ENCODE measurements at places on chromosomes 3 and 15. TPM values are rescaled to one million over a fixed set of nuclear protein-coding genes. Genes with fewer than 3 reads are reported as not detected.

ACY1 gene
- 18.4 TPM for total RNA-seq

HEXA gene
- 111 TPM for total RNA-seq

NLGN1 gene
- total RNA-seq = not detected

FAH gene
- total RNA-seq = 43.6 TPM

USP13 gene
- total RNA-seq = 9.4 TPM

TTLL13 gene
- 0.45 TPM for total RNA-seq

ADAMTS7 gene
- total RNA-seq = 0.43 TPM

NEK11 gene
- total RNA-seq = 2.8 TPM

SAMD7 gene
- not detected for total RNA-seq

HTR3E gene
- total RNA-seq = not detected

NEO1 gene
- 8.3 TPM for total RNA-seq

SCAANT1 gene
- total RNA-seq = not detected

SNTN gene
- not detected for total RNA-seq

POPDC2 gene
- 2.4 TPM for total RNA-seq

DNA sequence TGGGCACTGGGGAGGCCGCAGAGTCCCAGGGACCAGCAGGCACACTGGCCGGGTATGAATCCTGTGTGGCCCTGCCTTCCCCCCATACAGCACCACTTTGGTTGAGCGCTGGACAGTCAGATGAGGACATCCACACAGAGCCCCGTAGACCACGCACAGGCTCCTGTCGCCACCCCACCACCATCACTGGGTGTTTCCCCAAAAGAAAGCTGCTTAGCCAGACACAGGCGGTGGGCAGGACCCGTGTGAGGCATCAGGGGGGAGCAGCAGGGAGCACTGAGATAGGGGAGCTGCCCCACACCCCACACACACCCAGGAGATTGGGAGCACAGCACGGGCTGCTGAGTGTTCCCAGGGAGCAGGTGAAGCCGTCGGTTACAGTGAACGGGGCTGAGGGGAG is 42.4 kb upstream of the SLC41A3 start:
- no peaks in the 10 kb centered on the region for H3K4me1 ChIP-seq
- DNase-seq = no peak
- no peaks in the 10 kb centered on the region for H3K27me3 ChIP-seq
- no peak overlapping the region for H3K4me3 ChIP-seq
- no peak overlapping the region for H3K27ac ChIP-seq

DNA sequence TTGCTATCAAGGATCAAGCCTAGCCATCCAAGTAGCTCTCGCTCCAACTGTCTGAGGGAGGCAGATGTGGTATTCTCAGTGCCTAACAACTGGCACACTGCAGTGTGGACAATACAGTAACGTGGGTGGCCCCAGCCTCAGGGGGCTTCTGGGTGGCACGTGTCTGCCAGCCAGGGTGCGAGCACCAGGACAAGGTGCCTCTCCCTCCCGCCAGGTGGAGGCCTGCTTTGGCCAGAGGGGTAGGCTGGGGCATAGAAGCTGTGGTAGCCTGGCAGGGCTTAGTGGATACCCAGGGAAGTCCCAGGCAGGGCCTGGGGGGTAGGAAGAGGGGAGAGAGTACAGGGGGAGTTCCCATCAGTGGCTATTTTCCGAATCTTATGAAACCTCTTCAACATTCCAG is 234.0 kb downstream of the PLCL2 start:
- no peak overlapping the region for H3K27ac ChIP-seq
- no peaks in the 10 kb centered on the region for H3K4me1 ChIP-seq
- H3K4me3 ChIP-seq = no peak overlapping the region
- H3K27me3 ChIP-seq = no peaks in the 10 kb centered on the region
- no peak for DNase-seq

GRCh38 chr15:43370310-43370974 is 401 bp downstream of the ZSCAN29 start:
- peaks cover 53% of the 10 kb centered on the region for H3K36me3 ChIP-seq
- H3K27me3 ChIP-seq = no peaks in the 10 kb centered on the region
- no peak for DNase-seq

GRCh38 chr15:66078929-66079275 is 174.6 kb downstream of the MEGF11 start:
- H3K4me1 ChIP-seq = no peaks in the 10 kb centered on the region
- H3K27me3 ChIP-seq = peaks cover 9% of the 10 kb centered on the region
- no peak overlapping the region for H3K4me3 ChIP-seq
- no peak for DNase-seq
- no peaks in the 10 kb centered on the region for H3K36me3 ChIP-seq
- no peak overlapping the region for H3K27ac ChIP-seq

DNA sequence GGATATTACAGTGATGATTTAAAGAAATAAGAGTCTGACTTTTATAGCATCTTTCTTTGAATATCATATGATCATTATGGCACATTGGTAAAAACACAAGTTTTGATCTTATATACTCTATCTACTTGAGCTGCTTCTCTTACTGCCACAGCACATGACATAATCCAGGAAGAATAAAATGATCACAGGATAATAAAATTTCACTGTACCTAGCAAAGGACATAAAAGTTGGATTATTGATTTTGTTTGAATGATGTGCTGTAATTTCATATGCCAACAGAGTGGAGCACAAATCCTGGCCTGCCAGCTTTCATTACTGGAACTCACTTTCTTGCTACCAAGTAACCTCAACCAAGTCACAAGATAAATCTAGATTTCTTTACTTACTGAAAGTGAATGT is 162.1 kb upstream of the NANOGP8 start:
- no peaks in the 10 kb centered on the region for H3K4me1 ChIP-seq
- H3K4me3 ChIP-seq = no peak overlapping the region
- no peaks in the 10 kb centered on the region for H3K36me3 ChIP-seq

- no peak overlapping the region for H3K27ac ChIP-seq
- peaks cover 4% of the 10 kb centered on the region for H3K36me3 ChIP-seq
- no peak overlapping the region for H3K4me3 ChIP-seq
- peaks cover 9% of the 10 kb centered on the region for H3K27me3 ChIP-seq
Observed at GRCh38 chr15:59222906-59223550, 16.4 kb downstream of the LDHAL6B start.

GRCh38 chr15:41558400-41559238 is at the start of gene TYRO3:
TSS of gene TYRO3 (plus strand) at chr15:41559212. CDS start at chr15:41559258, 46 bp downstream.
- peak; percentile 72 for DNase-seq
- peaks cover 43% of the 10 kb centered on the region for H3K27me3 ChIP-seq
- peaks cover 27% of the 10 kb centered on the region for H3K4me1 ChIP-seq
- H3K36me3 ChIP-seq = no peaks in the 10 kb centered on the region

- H3K27me3 ChIP-seq = no peaks in the 10 kb centered on the region
- peaks cover 7% of the 10 kb centered on the region for H3K4me1 ChIP-seq
Observed at GRCh38 chr3:187112934-187113793, 26.1 kb downstream of the RPL39L start.

GRCh38 chr3:141243271-141243707 is 11.7 kb downstream of the PXYLP1 start:
- no peak overlapping the region for H3K4me3 ChIP-seq
- H3K36me3 ChIP-seq = peaks cover 27% of the 10 kb centered on the region
- H3K27ac ChIP-seq = peak overlapping the region; percentile 32
- no peaks in the 10 kb centered on the region for H3K27me3 ChIP-seq
- H3K4me1 ChIP-seq = peaks cover 36% of the 10 kb centered on the region

DNA sequence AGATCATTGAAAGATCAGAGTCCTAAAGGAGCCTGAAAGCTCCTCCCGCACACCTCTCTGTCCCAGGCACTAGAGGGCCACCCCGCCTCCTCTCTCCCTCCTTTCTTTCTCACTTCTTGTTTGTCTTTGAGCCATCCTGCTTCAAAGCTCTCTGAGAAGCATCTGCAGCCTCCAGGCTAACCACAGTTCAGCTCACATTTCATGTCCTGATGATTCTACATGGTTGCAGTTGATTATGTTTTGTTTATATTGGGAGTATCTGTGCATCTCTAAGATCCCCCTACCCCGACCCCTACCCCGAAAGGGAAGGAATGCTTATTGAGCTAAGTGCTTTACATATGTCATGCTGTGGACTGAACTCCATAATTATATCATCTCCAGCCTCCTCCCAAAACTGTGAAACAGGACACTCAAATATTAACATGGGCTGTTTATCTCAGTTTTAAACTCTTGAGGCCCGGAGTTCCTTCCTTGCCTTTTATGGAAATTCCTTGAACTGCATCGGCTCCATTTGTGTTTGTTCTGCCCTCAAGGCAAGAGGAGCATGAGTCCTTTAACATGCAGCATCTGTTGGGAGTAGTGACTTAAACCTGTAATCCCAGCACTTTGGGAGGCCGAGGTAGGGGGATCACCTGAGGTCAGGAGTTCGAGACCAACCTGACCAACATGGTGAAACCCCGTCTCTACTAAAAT is 30.9 kb downstream of the MGLL start:
- no peak for DNase-seq
- H3K4me1 ChIP-seq = no peaks in the 10 kb centered on the region
- H3K4me3 ChIP-seq = no peak overlapping the region

- no peaks in the 10 kb centered on the region for H3K36me3 ChIP-seq
- H3K27me3 ChIP-seq = peaks cover 2% of the 10 kb centered on the region
- H3K4me3 ChIP-seq = no peak overlapping the region
- DNase-seq = no peak
- H3K4me1 ChIP-seq = no peaks in the 10 kb centered on the region
Observed at GRCh38 chr3:100682854-100683760, 26.2 kb upstream of the TFG start.

GRCh38 chr15:93089727-93090305 is 805 bp upstream of the RGMA start:
- H3K4me3 ChIP-seq = no peak overlapping the region
- peaks cover 58% of the 10 kb centered on the region for H3K27me3 ChIP-seq
- no peak for DNase-seq
- H3K4me1 ChIP-seq = peaks cover 14% of the 10 kb centered on the region
- no peaks in the 10 kb centered on the region for H3K36me3 ChIP-seq
- H3K27ac ChIP-seq = no peak overlapping the region

GRCh38 chr3:38004415-38005075 is 14.0 kb downstream of the VILL start:
- peaks cover 33% of the 10 kb centered on the region for H3K36me3 ChIP-seq
- H3K27me3 ChIP-seq = no peaks in the 10 kb centered on the region
- H3K27ac ChIP-seq = peak overlapping the region; percentile 54
- no peak overlapping the region for H3K4me3 ChIP-seq

DNA sequence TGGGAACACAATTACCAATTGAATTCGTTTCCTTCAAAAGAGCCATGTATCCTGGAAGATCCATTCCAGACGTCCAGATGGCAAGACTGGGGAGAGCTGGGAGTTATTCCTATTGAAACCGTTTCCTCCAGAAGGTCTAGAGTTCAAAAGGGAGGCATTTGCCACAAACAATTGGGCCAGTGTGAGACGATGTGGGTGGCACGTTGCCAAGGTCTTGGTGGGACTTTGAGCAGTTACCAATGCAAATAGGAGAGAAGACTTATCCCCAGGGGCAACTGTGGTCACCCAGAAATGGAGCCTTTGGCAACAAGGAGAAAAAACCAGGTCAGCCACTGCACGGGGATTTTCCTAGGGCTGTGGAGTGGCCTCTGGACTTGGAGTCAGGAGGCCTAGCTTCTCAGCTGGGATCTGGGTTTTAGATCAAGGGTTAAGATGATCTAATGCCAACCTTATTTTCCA is 29.6 kb upstream of the TLE3 start:
- H3K27ac ChIP-seq = no peak overlapping the region
- H3K4me3 ChIP-seq = no peak overlapping the region
- H3K4me1 ChIP-seq = no peaks in the 10 kb centered on the region

- H3K27ac ChIP-seq = no peak overlapping the region
- no peak overlapping the region for H3K4me3 ChIP-seq
- no peaks in the 10 kb centered on the region for H3K4me1 ChIP-seq
- no peak for DNase-seq
- H3K36me3 ChIP-seq = no peaks in the 10 kb centered on the region
Observed at GRCh38 chr3:33202711-33203457, 15.7 kb downstream of the SUSD5 start.

DNA sequence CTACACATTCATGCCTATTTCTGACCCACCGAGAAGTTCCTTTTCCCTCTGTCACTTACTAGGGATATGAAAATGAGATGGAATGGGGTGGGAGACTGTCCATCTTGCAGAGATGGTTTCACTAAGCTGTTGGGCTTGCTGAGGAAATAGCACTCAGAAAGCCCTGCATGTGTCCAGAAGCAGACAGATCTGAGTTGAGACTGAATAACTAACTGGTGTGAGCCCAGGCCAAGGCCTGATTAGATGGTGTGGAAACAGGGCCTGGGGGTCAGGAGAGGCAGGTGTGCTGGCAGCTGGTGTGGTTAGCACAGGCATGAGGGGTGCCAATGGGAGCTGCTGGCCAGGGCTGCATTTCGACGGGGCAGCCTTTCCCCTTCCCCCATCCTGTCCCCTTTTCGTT is 72.1 kb downstream of the CLSTN2 start:
- H3K4me3 ChIP-seq = no peak overlapping the region
- H3K36me3 ChIP-seq = no peaks in the 10 kb centered on the region
- H3K27ac ChIP-seq = no peak overlapping the region
- H3K27me3 ChIP-seq = peaks cover 3% of the 10 kb centered on the region

DNA sequence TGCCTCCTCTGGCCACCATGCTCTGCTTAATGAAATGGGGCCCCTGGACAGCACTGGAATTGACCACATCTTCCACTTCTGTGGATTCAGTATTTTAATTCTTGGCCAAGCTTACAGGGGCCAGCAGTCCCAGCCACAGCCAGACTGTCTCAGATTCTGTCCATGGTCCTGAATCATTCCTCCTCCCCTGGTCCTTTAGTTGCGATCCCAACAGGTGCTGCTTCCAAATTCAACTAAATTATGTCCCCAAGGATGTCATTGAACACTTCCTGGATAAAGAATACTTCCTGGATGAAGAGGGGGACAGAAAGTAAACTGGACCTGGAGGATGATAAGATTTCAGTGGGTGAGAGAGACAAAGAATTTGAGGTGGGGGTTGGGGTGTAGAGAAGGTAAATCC is 111.1 kb upstream of the FOXB1 start:
- no peaks in the 10 kb centered on the region for H3K36me3 ChIP-seq
- no peak for DNase-seq
- no peak overlapping the region for H3K27ac ChIP-seq
- peaks cover 14% of the 10 kb centered on the region for H3K27me3 ChIP-seq

DNA sequence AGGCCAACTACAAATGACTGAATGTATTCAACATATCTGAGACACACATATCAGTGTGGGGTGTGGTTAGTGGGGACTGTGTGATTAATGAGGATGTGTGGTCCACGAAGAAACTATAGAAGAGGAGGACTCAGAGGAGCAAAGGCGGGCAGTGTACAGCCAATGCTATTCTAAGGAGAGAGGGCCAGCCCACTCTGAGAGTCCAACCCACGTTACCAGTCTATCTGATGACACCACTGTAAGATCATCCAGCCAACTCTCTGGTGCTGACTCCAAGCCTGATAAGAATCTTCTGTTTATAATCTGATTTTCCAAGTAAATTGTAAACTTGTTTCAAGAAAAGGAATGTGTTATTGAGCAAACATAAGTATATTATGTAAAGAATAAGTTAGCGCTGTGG is 47.2 kb downstream of the MCF2L2 start:
- peaks cover 14% of the 10 kb centered on the region for H3K4me1 ChIP-seq
- peaks cover 3% of the 10 kb centered on the region for H3K36me3 ChIP-seq
- DNase-seq = no peak
- no peak overlapping the region for H3K27ac ChIP-seq
- no peaks in the 10 kb centered on the region for H3K27me3 ChIP-seq
- no peak overlapping the region for H3K4me3 ChIP-seq

- no peak overlapping the region for H3K27ac ChIP-seq
- no peaks in the 10 kb centered on the region for H3K27me3 ChIP-seq
- H3K36me3 ChIP-seq = peaks cover 5% of the 10 kb centered on the region
- H3K4me3 ChIP-seq = no peak overlapping the region
- no peaks in the 10 kb centered on the region for H3K4me1 ChIP-seq
Observed at GRCh38 chr15:42591238-42591934, 16.0 kb downstream of the STARD9 start.
